NCI-H226 (cell line): ENCODE measurements at places on chromosomes 6 and 20.

GRCh38 chr6:105345506-105345905 lies 57.4 kb downstream of the PREP start:
- no peak for DNase-seq

- DNase-seq = no peak
Measured at GRCh38 chr20:24166123-24166381, 177.5 kb upstream of the GGTLC1 start.

GRCh38 chr6:76592566-76592965 lies 520.1 kb upstream of the IMPG1 start:
- DNase-seq = peak; percentile 54

- no peak for DNase-seq
Measured at GRCh38 chr6:94227741-94228140, 808.4 kb upstream of the EPHA7 start.

DNA sequence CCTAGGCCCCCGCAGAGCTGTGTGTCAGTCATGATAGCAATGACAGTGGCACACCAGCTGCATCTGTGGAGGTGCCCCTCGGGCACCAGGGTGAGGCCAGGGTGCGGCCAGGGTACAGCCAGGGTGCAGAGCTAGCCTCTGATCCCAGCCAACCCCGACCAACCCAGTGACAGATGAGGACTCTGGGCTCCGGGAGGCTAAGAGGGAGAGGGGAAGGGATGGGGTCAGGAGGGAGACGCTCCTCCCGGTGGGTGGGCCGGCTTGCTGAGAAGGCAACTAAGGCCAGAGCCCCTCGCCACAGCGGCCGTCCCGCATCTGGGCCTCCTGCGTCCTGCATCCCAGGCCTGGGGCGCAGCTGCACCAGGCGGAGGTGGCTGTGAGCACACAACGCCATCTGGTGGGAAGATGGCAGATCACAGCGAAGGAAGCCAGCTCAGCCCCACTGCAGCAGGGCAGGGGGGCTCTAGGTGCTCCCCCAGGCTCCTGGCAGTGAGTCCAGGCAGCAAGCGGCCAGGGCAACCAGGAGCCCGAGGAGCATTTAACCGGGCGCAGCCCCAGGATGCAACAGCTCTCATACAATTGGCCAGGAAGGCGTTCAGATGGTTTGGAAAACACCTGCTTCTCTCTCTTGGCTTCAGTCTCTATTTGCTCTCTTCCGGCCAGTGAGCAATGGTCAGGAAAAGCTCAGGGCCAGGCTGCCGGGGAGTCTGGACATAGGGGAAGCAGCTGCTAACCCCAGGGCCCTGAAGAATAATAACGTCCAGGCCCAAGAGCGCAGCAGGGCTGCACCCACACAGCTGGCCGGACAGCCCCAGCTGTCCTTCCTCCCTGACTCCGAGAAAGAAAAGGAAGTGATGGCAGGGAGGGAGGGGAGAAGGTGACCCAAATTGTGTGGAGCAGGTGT lies 169.4 kb downstream of the TAF4 start:
- DNase-seq = no peak

GRCh38 chr6:25503686-25504085 lies 148.3 kb upstream of the SCGN start:
- DNase-seq = no peak

DNA sequence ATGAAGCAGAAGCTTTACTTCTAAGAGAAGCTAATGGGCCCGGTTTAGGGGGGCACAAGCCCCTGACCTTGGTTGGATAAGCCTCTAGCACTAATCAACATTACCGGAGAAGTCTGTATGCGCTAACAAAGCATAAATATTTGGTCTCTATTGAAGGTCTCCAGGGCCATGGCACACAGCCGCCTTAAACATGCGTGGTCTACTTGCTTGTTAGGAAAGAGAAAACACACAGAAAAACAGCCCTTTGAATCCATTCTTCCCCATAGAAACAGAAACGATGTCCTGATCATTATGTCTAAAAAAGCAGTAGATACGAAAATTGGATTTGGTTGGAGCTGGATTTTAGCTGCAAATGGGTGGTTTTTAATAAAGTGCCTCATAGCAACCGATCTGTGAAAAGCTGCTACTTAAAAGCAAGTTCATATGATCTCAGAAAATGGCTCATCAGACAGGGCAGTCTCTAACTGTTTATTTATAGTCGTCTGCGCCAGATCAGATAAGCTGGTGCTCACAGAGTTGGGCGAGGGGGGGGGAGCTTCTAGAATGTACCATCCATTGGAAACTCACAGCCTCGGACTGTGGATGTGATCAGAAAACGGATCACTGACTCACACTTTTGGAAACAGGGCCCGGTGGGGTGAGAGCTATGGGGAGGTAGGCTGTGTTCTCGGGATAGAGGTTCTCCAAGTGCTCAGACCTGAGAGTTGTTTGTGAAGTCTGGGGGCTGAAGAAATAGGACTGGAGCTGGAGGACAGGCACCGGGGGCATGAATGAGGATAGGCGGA lies 35.3 kb upstream of the APCDD1L start:
- no peak for DNase-seq

- DNase-seq = no peak
Measured at GRCh38 chr6:27168108-27168507, 79.4 kb upstream of the PRSS16 start.

GRCh38 chr6:13765570-13765969 lies 48.8 kb downstream of the MCUR1 start:
- DNase-seq = peak; percentile 64

- DNase-seq = no peak
Measured at GRCh38 chr20:8602389-8603116, 466.3 kb upstream of the PLCB4 start.
